ENCODE measurements at places on chromosomes 13 and 19.
A peak's percentile ranks its signal among the peaks of the same experiment; 100 is the strongest.

DNA sequence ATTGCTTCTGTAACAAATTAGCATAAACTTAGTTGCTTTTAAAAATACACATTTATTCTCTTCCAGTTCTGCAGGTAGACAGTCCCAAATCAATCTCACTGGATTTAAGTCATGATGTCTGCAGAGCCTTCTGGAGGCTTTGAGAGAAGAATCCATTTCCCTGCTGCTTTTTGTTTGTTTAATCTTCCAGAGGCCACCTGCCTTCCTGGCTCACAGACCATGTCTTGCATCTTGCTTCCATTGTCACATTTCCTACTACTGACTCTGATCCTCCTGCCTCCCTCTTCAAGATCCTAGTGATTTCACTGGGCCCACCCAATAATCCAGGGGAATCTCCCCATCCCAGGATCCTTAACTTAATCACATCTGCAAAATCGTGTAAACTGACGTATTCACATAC is 473.3 kb downstream of the ITGBL1 start:
- DNase-seq: no peak

- DNase-seq: no peak
These were observed 15.1 kb downstream of the CUL4A start for GRCh38 chr13:113224486-113224885.

DNA sequence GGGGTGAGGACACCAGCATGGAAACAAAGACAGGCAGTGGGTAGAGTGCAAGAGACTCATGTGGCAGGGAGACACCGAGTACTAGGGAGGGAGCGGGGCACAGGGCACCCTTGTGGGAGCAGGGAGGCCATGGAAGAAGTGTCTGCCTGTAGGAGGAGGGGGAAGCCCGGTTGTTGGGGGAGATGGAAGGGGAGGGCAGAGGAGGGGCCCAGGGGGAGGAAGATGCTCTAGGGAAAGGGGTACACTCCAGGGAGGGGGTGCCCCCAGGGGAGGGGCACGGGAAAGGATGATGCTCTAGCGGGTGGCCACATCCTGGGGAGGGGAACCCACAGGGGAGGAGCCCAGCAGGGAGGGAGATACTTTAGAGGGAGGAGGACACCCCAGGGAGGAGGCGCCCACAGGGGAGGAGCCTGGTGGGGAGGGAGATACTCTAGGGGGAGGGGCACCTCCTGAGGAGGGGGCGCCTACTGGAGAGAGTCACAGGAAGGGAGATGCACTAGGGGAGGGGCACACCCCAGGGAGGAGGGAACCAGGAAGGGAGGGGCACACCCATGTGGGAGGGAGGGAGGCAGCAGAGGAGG is 24.9 kb downstream of the CPAMD8 start:
- no peak for DNase-seq

DNA sequence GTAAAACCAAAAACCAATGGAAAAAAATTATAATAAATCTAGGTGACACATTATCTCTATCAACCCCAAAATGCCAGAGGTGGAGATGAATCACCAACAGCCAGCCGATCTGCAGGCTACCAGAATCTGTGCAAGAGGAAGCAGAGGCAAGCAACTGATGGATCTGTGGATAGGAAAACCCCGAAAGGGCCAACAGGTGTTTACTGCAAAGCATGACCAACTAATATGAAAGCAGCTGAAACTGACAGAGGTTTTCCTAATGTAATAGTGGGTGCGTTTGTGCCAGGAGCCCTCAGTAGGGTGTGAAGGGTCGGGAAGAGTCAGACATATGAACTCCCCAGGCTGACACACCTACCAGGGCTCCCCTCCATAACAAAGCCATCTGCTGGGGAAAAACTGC is 554.6 kb downstream of the RFC3 start:
- DNase-seq: no peak

DNA sequence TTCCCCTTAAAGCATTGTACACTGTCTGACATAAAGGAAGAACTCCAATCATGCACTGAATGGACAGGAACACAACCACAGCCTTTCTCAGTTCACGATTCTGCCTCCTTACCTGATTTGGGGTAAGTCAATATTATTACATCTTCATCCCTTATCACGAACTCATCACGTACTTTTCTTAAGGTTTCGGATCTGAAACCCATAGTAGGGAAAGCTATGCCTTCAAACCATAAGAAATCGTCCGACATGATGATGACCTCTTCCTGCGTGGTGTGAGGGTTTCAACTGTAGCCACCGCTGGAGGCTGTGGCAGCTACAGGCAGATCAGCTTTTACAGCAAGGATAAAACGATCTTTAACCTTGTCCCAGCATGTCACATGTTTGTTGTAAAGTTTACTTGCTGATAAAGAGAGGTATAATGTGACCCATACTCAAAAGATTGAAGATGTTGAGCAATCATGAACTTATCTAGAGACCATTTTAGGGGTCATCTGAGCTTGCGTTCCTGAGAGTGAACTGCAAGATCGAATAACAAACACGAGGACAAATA is at the start of gene SULT2A1:
Gene SULT2A1 (minus strand): TSS at position 306 of the 550 bp plus-strand sequence. CDS start 58 bp downstream, at position 248.
- DNase-seq: no peak

GRCh38 chr13:21047087-21047486 is 14.3 kb downstream of the LATS2 start:
- DNase-seq: no peak

DNA sequence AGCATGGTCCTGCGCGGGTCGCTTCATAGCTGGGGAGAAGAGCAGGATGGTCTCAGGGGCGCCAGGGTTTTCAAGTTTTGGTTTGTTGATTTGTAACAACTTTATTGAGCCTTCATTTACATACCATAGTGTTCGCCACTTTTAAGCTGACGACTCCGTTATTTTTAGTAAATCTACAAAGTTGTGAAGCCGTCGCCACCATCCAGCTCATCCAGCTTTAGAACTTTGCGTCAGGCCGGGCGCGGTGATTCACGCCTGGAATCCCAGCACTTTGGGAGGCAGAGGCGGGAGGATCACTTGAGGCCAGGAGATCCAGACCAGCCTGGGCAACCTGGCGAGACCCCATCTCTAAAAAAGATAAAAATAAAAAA is 404 bp downstream of the C19orf44 start:
- DNase-seq: no peak

DNA sequence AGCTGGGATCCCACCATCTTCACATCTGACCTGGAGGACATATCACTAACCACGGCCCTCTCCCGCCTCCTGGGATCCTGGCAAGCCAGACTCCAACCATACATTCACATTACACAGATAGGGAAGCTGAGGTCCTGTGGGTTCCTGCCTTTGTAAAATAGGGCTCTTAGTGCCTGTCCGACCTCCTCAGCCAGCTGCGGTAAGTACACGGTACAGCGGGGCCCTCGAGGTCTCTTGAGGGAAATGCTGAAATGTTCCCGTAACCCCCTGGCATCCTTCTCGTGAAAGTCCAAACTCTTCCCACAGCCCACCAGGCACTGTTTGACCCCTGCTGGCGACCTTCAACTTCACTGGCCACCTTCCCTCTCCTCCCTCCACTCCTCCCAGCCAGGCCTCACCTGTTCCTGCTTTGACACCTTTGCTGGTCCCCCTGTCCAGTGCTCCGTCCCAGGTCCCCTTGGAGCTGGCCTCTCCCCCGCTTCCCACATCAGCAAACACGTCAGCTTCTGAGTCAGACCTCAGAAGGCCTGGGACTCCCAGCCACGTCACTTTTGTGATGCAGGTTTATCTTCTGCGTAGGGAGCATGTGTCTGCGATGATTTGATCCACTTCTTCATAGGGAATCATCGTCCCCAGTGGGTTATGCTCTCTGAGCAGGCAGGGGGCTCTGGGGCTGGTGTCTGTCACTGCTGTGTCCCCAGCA is 8.8 kb upstream of the GNG7 start:
- no peak for DNase-seq

- DNase-seq: no peak
These were observed 8.1 kb upstream of the SERPINE3 start for GRCh38 chr13:51331354-51331861.

GRCh38 chr13:106523576-106523975 is 11.9 kb downstream of the EFNB2 start:
- no peak for DNase-seq

DNA sequence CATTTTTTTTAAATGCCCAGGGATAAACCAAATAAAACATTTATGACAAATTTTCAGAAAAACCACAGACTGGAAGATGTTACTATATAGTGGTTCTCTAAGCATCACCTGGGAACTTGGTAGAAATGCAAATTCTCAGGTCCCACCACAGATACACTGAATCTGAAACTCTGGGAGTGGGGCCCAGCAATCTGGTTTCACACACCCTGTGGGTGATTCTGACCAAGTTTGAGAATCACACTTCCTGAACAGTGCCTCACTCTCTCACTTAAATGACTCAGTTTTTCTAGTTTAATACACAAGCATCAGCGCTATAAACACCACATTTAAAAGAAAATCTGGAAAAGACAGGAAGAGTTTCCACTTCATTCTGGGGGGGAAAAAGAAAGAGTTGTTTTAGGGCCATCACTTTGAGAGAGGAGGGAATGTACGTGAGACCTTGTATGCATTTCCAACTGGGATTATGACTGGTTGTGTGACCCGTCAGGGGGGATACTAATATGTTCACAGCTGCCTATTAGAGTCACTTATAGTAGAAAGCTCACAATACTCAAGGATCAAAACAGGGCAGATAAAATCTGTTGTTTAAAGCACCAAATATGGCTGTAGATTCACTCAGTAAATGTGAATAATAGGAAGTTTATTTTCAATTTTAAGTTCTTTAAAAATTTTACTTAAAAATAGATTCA is 567.7 kb downstream of the GPC6 start:
- no peak for DNase-seq

DNA sequence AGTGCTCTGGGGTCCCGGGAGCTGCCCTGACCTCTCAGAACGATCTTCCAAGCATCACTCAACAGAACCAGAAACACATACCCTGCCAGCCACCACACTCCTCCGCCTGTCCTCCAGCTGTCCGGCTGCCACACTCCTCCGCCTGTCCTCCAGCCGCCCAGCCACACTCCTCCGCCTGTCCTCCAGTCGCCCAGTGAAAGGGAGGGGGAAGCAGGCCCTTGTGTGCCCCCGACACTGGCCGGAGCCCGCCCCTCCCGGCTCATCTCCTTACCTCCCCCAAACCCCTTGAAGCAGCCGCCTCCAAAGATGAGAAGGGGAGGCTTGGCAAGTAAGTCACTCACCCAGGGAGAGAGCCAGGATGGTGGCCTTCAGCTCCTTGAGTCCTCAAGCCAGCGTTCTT is 40.2 kb downstream of the STK24 start:
- DNase-seq: no peak

- no peak for DNase-seq
These were observed 30.0 kb downstream of the DCLK1 start for GRCh38 chr13:36101157-36101556.

GRCh38 chr19:15180451-15181390 is 20.1 kb downstream of the NOTCH3 start:
- DNase-seq: no peak

DNA sequence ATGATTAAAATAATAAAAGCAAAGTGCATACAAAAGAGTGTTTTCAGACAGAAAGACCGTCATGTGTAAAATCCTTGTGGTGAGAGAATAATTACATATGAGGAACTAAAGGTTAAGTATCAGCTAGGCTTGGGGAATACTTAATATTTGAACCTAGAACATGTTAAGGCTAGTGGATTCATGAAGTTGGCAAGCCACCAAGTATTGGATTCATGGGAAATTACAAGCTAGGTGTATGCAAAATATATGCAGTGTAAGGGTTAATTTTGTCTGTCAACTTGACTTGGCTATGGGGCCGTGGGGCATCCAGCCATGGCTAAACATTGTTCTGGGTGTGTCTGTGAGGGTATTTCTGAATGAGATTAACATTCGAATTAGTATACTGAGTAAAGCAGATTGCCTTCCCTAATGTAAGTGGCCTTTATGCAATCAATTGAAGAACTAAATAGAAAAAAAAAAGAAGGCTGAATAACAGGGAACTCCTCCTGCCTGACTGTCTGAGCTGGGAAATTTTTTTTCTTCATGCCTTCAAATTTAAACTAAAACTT is 533.5 kb upstream of the KLF12 start:
- no peak for DNase-seq

GRCh38 chr13:49373716-49374115 is 70.1 kb downstream of the CAB39L start:
- no peak for DNase-seq

DNA sequence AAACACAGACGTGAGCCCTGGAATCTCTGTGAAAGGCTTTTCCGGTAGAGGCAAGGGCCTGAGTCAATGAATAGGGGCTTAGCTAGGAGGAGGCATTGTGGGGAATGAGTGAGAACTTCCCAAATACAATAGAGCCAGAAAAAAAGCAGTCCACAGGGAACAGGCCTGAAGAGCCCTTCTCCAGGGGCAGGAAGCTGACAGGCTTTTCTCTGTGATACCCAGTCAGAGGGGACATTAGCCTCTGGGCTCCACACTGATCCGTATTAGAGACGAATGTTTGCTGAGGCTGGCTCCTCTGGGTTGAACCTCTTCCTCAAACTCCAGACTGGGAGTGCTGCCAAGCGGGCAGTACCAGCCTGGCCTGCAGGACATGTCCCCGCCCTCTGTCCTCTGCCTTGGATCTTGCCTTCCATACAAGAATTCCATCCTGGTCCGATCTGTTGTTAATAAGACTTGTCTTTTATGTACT is 2.3 kb downstream of the DHRS12 start:
- DNase-seq: peak; percentile 50

DNA sequence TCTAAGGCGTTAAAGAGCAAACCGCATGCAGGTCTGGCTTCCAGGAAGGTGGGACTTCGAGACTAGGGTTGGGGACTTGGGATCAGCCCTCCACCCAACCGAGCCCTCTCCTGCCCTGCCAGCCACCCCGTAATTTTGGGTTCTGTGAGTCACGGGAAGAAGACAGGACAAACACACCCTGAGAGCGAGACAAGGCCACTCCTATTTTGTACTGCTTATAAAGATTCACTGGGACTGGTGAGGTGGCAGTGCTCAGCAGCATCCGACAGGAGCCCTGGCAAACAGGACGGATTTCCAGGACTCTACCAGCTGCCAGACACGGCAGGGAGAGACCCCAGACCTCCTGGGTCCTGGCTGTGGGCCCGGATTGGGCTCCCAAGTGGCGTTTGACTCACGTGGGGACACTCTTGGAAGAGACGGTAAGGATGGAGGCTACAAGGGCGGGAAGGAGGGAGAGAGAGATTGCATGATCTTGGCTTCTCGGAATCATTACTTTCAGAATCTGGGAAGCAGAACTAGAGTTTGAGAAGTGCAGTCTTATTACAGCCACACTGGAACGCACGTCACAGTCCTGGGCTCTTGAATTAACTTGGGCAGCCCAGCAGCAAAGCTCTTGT is at the start of gene C5AR2:
Gene C5AR2 (plus strand): TSS at position 245 of the 617 bp plus-strand sequence. CDS start 8,625 bp downstream, outside the sequence.
- DNase-seq: no peak

- peak; percentile 17 for DNase-seq
These were observed 427 bp downstream of the RTBDN start for GRCh38 chr19:12833738-12834565.
